Caco-2 (cell line): ENCODE measurements at places on chromosomes 2 and 18.
A peak's percentile ranks its signal among the peaks of the same experiment; 100 is the strongest.

- no peak for DNase-seq
These were observed 494.0 kb upstream of the MYT1L start for GRCh38 chr2:2825062-2825461.

GRCh38 chr2:38374984-38375383, 2.1 kb downstream of the ATL2 start:
- peak; percentile 37 for DNase-seq

DNA sequence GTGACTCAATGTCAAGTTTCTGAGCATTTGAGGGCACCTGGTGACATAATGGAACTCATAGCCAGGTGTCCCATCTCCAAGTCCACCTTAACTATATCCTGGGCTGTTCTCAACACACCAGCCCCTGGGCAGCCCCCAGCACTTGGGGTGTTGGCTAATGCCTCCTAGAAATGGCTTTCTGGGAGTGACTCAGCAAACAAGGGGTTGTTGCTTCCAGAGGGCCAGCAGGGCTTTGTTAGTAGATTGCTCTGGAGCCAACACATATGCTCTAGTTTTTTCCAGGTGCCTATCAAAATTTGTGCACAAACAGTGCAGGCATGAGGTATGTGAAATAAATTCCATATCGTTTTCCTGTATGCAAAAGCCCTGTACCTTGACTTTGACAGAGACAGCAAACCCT, 448.4 kb downstream of the SLC4A3 start:
- no peak for DNase-seq

DNA sequence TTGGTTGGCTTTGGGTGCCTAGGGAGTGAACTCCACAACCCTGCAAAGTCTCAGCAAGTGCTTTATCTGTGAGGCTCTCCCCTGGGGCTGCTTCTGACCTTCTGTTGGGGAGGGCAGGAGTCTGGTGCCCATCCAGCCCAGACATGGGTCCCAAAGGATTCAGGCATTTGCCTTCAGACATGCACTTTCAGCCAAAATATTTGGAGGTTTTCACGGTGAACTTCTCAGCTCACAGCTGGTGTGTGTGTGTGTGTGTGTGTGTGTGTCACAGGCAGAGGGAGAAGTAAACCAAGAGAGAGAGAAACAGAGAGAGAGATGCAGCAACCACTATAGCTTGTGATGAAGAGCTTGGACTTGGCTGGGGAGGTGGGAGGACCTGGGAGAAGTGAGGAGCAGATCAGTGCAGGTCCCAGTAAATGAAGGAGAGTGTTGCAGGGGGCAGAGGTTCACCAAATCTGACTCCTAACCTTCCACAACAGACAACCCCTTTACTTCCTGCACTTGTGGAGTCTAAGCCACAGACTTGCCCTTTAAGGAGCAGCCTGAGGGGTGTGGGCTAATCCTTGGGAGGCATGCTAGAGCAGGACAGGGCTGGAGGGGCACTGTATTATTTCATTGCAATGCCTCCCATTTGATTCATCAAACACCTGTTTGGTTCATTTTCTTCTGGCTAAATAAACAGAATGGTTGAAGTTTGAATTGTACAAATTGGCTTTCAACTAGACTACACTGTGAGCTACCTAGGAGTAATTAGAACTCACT, 14.1 kb downstream of the SLC9A4 start:
- no peak for DNase-seq

DNA sequence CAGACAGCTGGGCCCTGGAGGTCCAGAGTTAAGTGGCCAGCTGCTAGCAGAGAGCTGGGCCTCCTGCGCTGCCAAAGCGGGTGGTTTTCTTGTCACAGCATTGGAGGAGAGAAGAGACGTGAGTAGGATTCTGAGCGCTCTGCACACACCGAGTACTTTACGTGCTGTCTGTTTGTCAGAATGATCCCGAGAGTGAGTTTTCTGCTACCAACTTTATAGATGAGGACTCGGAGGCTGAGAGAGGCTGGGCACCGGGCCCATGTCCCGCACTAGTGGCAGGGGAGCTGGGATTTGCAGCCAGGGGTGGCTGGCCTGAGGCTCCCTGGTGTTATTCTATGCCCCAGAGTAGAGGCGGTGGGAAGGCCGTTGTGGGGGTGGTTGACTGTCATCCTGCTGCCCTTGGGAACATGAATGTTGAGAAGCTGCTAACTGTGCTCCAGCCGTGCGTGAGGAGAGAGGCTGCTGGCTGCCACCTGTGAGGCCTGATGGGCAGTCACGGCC, 36.3 kb upstream of the MBP start:
- DNase-seq, result no peak

GRCh38 chr18:228586-228985, 39.3 kb downstream of the THOC1 start:
- DNase-seq, result no peak

DNA sequence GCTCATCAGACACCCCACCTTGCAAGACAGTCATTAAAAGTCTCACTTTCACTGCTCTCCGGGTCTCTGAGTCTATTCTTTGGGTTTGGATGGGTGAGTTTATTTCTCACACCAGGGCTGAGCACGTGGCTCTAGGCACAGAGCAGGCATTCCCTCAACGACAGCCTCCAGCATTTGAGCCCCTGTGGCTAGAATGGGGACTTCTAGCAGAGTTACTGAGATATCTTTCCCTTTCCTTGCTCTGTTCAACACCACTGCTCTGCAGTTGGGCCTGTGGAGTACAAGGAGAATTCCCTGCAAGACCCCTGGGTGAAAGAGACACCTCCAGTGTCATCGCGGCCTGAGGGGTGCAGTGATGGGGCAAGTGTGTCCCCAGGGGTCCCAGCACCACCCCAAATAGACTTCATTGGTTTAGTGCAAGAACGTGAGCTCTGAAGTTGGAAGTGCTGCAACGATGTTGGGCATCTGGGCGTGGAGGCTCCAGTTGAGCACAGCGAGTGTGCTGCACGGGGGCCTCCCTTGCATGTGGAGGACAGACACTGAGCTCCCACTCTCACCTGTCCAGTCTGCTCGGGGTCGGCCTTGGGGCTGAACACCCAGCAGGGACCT, 184.1 kb upstream of the HS6ST1 start:
- no peak for DNase-seq

DNA sequence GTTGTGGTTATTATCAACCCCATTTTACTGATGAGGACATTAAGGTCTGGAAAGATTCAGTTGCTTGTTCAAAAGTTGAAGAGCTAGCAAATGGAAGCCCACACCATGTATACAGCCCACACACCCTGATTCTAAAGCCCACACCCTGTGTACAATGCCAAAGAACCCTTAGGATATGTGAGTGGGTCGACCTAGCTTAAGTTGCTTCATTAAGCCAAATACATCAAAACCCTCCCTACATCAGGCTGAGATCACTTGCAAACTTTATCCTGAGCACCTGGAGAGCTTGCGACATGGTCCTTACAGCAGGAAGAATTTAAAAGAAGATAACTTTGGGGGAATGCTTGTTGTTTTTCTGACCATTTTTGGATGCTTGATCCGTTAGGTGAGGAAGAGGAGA, 435 bp upstream of the ARHGAP25 start:
- no peak for DNase-seq

- no peak for DNase-seq
These were observed 12.8 kb upstream of the NEU4 start for GRCh38 chr2:241796209-241796608.

- no peak for DNase-seq
These were observed 48.0 kb downstream of the LOXHD1 start for GRCh38 chr18:46609048-46609447.

DNA sequence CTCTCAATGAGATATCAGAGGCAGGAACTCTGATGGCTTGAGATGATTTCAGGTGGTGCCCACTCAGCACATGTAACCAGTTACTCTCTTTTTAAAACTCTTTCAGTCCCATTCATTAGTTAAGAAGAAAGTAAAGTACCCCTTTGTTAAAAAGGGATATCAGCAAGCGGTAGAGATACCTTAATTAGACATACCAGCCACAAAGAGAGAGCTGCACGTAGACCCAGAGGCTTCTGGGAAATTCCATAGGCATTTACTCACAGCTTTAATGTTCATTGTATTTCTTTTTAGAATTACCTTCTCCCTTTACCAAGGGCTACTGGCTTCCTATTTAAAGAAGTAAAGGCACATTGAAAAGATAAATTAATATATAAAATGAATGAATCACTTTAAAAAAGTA, 63.3 kb downstream of the LYPD6B start:
- no peak for DNase-seq

DNA sequence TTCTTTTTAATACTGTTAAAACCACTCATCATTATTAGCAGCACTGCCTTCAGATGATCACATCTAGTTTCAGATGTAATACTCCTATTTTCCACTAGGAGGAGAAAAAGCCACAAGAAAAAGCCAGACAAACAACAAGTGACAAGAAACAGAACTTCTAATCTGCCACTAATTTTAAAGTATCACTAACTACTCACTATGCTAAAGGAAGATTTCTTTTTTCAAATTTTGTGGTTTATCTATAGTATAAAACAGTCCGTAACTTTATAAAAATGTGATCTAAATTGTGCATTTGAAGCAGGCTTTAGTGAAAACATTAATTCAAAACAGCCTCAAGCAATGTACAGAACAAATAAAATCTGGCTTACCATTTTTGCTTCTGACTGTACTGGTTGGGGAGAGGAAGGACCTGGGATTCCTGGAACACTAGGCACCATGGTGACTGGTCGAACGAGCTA, 56.8 kb downstream of the ATF2 start:
- DNase-seq, result no peak

GRCh38 chr2:10276481-10277292, 26.0 kb upstream of the HPCAL1 start:
- DNase-seq, result no peak

DNA sequence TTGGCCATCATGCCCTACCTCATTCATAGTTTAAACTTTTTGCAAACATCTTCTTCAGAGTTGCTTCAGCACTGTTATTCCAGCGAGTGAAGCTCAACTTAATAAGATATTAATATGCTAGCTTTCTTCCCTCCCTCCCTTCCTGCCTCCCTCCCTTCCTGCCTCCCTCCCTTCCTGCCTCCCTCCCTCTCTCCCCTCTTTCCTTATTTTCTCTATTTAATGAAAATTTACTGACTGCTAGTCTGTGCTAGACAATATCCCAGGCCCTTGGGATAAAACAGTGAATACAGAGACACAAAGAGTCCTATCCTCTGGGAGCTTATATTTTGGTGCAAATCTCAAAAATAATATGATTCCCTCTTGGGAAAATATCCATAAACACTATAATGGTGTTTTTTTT, 42.9 kb downstream of the DOCK10 start:
- DNase-seq, result no peak

DNA sequence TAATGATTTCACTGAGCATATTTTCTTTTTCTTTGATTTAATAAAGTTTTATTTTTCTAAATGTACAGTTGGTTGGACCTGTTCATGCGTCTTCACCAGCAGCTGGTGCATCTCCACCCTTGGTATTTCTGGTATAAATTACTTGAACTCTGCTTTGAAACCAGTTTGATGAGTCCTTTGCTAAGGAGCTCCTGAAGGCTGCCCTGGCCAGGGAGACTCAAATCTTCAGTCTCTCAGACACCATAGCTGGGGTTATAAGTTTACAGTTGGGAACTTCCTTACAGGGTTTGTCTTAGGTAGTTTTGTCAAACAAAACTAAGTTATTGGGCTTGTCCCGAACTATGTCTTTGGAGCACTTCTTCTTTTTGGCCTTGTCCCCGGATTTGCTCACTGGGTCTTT, 44.7 kb downstream of the HS1BP3 start:
- no peak for DNase-seq

DNA sequence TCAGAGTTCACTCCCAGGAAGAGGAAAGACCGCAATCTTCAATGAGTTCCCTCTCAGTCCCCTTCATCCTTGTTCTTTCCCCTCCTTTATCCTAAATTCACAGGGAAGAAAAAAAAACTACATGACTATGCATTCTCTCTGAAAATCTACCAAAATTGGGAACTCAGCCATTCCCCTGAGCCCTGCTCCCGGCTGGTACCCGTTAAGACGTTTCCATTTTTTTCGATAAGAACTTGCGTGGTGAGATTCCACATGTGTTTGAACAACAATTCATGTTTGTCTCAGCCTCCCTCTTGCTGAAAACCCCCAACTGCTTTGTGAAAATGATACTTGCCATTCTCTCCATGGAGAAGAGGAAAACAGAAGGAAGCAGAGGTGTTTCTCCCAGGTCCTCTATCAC, 318.7 kb upstream of the ID2 start:
- DNase-seq, result no peak
